Stimulated activated CD8-positive, alpha-beta memory T cell treated with anti-CD3 and anti-CD28 coated beads, Interleukin-4, amount 100 ng/mL, for 1 hour (primary cell): ENCODE measurements at places on chromosomes 4 and X.

DNA sequence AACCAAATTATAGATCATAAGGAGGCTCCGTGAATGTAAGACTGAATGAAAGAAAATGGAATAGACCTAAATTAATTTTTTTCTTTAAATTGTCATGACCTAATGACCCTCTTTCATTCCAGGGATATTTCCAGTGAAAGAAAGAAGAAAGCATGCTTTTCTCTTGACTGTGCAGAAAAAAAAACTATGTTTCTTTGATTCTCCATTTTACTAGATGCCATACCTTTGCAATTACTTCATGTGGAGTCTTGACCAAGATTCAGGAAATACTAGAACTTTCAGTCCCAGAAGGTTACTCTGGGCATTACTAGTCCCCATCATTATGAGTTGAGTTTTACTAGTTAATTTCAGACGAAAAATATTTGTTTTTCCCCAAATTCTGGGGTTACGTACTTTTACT is 6.4 kb upstream of the COMMD8 start:
- DNase-seq = no peak

GRCh38 chr4:54838301-54838700 is 180.5 kb downstream of the KIT start:
- DNase-seq = no peak

- no peak for DNase-seq
Observed at GRCh38 chr4:94410678-94411206, 41.0 kb upstream of the PDLIM5 start.

DNA sequence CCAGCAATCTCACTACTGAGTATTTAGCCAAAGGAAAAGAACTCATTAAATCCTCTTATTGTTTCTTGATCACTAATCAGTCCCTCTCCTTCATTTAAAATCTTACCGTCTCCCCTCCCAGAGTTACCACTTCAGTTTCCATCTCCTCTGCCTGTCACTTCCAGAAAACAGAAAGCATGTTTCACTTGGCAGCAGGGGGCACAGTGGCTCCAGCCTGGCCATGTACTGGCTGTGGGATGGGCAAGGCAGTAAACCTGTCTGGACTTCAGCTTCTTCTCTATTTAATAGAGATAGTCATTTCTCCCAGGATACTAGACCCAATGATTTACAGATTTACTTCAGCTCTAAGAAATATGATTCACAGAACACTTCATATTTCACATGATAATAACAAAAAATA is 63.2 kb downstream of the CD40LG start:
- DNase-seq = no peak

GRCh38 chr4:84031401-84031800 is 467.7 kb downstream of the NKX6-1 start:
- DNase-seq = no peak

DNA sequence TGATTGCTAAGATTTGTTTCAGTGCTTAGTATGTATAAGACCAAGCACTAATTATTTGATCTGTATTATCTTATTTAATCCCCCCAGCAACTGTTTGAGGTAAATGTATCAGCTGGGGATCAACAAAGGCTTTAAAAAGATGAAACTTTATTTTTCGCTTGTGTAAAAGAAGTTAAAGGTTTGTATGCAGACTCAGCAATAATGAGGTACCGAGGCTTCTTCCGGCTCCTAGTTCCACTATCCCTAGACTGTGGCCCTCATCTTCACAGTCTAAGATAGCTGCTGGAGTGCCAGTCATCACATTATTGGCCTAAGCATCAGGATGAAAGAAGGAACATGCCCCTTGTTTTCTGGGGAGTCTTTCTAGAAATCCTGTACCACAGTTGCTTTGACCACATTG is 105.6 kb upstream of the SCML1 start:
- no peak for DNase-seq

DNA sequence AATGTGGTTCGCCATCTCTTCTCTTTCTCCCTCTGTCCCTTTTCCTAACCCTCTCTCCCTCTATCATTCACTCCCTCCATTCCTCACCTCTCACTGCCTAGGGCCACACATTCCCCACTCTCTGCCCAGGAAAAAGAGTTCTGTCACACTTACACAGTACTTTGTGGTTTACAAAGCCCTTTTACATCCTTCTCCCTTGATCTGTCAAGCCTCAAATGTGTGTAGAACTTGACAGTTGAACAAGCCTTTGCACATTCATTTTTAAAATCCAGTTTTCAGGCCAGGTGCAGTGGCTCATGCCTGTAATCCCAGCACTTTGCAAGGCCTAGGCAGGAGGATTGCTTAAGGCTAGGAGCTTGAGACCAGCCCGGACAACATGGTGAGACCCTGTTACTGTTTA is 156.3 kb downstream of the VSIG4 start:
- no peak for DNase-seq
